GOT3 (cell line): ENCODE measurements at places on chromosomes 5 and 9.
A peak's percentile ranks its signal among the peaks of the same experiment; 100 is the strongest.

DNA sequence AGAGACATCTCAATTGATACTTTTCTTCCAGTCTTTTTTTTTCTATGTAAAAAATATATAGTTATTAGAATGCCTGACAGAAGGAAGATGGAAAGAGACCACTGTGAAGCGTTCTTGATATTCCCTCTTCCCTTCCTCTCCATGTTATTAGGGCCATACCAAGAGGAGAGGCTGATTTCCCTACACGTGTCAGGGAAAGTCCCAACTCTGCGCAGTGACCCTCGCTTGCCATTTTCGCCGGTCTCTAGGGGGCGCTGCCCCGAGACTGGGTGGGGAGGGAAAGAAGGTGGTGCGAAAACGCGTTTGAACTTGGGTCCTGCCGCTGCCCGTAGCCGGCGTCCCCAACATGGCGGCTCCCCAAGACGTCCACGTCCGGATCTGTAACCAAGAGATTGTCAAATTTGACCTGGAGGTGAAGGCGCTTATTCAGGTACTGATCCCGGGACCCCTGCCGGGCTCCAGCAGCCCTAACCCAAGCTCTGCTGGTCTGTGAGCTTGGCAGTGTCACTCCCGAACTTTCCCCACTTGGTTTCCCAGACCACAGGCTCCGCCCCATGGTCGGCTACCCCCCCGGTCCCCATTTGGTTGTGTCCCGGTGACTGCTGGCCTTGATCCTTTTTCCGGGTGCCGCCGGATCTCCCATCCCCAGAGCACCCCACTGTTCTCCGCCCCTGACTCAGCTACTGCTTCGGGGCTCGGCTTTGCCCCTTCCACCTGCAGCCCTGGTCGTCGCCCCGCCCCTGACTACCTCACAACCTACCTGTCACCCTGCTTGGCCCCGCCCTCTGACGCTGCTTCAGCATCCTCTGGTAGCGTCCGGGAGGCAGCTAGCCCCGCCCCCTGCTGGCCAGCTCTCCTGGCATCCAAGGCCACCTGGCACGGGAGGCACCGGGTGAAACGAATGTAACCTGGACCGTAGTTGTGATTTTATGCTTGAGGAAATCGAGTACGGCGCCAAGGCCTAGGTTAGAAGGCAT, at the start of gene BNIP1:
TSS of gene BNIP1 (plus strand) at position 332 of the 977 bp plus-strand sequence. CDS start at position 347, 15 bp downstream.
- peak; percentile 92 for DNase-seq

DNA sequence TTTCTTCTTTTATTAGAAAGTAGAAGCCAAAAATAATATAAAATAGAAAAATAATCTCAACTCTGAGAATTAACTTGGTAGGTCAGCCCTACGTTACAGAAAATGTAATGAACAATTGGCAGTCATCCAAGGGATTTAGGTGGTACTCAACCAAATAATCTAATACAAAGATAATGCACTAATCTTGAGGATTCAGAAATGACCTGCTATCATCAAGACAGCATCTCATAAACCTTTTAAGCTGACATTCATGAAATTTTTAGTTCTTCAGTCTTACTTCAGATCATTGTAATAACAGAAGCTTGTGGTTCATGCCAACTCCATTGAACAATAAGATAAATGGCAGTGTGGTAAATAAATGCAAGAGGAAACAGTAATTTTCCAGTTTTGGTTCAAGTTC, 1058.0 kb downstream of the MAT2B start:
- DNase-seq: no peak

DNA sequence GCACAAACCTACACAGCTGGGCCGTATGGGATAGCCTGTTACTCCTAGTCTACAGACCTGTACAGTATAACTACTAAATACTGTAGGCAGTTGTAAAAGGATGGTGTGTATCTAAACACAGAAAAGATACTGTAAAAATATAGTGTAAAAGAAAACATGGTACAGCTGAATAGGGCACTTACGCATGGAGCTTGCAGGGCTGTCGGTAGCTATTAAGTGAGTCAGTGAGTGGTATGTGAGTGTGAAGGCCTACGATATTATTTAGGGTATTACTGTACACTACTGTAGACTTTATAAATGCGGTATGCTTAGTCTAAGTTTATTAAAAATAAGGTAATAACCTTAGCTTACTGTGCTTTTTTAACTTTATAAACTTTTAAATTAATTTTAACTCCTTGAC, 1.2 kb downstream of the ZCCHC9 start:
- DNase-seq: no peak

GRCh38 chr5:90399251-90399650, 10.3 kb downstream of the CETN3 start:
- no peak for DNase-seq

DNA sequence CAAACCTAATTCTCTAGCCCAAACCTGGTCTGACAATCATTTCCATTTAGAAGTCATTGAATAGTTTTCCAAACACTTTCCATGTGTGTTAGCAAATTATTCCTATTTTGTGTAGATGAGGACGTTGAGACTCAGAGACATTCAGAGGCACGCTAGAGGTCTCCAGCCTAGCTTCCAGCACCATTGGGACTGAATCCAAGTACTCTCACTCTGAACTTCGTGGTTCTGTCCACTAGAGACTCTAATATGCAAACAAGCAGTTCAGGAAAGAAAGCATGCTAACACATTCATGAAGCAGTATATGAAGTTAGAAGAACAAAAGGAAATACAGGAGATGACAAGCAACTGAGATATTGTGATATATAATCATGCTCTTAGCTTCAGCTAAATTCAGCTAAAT, 354.8 kb downstream of the NTRK2 start:
- no peak for DNase-seq

- DNase-seq: peak; percentile 1
Observed at GRCh38 chr9:95127249-95128176, 190.0 kb downstream of the FANCC start.
